ENCODE measurements at places on chromosomes 2 and 18. TPM values are rescaled to one million over a fixed set of nuclear protein-coding genes. Genes with fewer than 3 reads are reported as not detected.

SERPINB11 gene
- total RNA-seq: not detected

DCC gene
- total RNA-seq: not detected

WNT6 gene
- total RNA-seq: 0.16 TPM

CIB4 gene
- 0.38 TPM for total RNA-seq

THAP4 gene
- 76.9 TPM for total RNA-seq

LRRC30 gene
- total RNA-seq: not detected

CNDP1 gene
- not detected for total RNA-seq

TRMT61B gene
- 15.4 TPM for total RNA-seq
